ENCODE measurements at places on chromosomes 7 and 10.
A peak's percentile ranks its signal among the peaks of the same experiment; 100 is the strongest.

DNA sequence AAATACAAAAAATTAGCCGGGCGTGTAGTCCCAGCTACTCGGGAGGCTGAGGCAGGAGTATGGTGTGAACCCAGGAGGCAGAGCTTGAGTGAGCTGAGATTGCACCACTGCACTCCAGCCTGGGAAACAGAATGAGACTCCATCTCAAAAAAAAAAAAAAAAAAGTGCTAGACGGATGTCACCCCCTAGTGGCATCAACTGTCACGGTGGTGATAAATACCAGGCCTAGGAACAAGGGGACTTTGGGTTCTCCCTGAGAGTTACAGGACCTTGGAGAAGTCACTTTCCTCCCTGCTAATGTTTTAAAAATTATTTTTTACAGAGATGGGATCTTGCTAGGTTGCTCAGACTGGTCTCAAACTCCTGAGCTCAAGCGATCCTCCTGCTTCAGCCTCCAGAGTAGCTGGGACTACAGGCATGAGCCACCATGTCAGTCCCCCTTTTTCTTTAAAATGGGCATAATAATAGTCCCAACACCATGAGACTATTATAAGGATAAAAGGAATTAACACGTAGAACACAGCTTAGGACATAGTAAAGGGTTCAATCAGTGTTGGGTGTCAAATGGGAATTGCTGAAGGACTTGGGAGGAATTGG, 2.6 kb upstream of the TMEM130 start:
- peak; percentile 52 for DNase-seq

DNA sequence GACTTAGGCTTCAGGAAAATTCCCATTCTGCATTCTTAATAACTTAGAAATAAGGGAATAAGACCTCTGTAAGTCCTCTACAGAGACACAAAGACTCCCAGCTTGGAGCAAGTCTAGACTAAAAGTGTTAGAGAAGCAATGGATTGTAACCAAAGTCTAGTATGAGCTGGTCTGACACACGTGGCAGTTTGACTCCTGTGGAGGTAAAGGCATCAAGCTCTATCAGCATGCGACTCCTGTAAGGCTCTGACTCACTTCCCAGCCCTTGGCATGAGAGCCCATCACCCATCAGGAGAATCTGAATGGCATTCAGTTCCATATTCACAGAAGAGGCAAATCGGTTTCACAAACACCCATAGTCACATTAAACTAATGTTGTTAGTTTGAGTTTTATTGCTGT, 4.4 kb upstream of the VSTM4 start:
- DNase-seq: no peak

- DNase-seq: no peak
Observed at GRCh38 chr7:92052684-92053083, 81.6 kb downstream of the CYP51A1 start.

DNA sequence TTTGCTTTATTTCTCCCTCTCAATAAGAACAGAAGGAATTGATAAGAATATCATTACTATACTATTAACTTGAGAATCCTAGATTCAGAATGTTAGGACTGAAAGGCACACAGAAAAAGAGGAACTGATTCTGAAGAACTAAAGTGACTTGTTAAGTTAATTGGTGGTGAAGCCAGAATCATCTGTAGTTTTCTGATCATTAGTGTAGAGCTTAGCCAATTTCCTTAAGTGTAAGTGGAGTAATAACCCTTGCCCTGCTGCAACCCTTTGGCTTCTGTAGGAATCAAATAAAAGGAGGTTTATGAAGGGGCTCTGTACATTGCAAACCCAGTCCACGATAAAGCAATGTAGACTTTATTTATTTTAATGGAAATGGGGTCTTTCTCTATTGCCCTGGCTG, 1186.0 kb downstream of the SORCS3 start:
- no peak for DNase-seq

DNA sequence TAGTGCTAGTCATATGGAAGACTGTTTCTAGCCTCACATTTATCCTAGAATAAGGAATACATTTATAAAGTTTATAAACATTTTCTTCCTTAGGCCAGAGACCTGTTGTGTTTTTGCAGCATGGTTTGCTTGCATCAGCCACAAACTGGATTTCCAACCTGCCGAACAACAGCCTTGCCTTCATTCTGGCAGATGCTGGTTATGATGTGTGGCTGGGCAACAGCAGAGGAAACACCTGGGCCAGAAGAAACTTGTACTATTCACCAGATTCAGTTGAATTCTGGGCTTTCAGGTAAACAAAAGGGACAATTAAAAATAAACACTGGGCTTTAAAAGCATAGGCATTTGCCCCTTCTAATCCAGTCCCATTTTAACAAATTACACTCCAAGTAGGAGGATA, 4.2 kb downstream of the LIPF start:
- DNase-seq: no peak

GRCh38 chr10:8269976-8270375, 215.5 kb downstream of the GATA3 start:
- DNase-seq: no peak

DNA sequence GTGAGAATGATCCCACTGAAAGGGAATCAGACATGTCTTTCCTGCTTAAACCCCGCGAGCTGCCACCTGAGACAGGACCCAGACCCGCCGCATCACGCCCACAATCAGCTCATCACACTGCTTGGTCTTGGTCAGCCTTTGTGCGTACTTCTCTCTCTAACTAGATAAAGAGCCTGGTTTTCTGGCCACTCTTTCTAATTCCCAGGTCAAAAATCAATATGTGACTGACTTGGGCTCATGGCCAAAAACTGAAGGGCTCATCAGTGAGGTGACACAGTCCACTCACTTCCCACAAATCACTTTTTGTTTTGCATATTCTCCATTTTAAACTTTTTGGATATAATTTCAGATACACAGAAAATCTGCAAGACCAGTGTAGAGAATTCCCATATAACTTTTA, 247.3 kb downstream of the DIP2C start:
- DNase-seq: no peak

DNA sequence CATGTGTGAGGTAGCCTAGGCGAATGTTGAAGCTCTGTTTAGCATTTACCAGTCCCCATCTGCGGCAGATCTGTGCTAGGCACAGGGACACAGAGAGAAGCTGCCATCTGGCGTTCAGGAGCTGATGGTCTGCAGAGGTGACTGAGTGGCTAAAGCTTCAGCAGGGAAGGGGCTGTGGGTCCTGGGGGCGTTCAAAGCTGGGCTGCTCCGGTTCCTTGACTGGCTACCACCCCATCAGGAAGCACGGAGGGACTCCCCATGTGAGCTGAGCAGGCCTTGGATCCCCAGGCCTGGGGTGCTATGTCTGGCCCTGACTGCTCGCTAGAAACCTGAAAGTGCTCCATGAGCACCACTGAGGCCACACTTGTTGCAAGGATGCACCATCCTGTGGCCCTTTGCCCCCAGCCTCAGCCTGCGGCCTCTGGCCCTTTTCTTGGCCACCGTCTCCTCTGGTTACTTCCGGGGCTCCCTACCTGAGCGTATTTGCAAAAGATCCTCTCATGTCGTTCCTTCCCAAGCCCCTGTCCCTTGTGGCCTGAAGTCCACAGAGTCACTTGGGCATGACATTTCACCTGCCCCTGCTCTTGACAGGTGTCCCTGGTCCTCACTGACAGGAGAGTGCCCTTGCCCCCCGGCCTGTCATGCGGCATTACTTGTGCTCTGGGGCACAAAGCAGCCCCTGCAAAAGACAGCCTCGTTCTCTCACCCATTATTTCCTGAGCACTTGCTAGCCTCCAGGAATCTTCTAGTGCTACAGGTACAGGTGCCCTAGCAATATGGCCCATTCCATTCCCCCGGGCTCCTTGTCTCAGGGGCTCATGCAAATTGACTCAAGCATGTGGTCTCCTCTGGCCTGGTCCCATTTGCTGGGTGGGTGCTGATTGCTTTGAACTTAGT, 108.1 kb downstream of the GLRX3 start:
- DNase-seq: no peak

- DNase-seq: no peak
Observed at GRCh38 chr7:16999541-17000267, 117.9 kb upstream of the AGR3 start.

DNA sequence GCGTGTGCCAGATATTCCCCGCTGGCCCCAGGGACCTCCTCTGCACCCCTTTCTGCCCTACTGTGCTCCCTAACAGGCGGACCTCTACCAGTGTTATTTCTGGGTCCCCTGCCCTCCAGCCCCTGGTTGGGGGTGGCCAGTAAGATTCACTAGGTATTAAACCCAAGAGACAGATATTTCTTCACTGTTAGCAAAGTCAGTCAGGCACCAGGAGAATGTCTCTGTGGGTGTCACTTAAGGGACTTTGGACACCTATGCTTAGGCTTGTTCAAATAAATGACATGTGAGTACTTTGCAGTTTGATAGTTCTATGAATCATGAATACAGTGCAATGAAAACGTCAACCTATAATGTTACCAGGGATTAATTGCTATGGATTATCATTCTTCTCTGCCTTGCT, 234.3 kb upstream of the IGFBP3 start:
- DNase-seq: no peak

DNA sequence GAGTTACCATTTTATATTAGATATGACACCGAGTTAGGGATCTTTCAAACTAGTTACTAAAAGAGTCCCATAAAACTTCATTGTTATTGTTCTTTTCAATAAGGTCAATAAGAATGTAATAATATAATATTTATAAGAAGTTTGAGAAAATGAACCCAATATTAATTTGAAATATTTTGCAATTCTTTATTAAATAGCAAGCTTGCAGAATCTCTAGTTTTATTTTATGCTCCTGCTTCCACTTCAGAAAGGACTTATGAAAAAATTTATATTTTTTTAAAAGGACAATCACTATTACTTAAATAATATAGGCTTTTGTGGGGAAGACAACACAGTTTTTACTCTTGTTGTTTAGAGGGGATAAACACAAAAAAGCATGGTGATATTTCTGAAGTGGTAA, 47.9 kb downstream of the LUC7L2 start:
- DNase-seq: no peak

Data from germinal center (tissue), 1 donor.